ENCODE measurements at places on chromosomes 1 and 21.

DNA sequence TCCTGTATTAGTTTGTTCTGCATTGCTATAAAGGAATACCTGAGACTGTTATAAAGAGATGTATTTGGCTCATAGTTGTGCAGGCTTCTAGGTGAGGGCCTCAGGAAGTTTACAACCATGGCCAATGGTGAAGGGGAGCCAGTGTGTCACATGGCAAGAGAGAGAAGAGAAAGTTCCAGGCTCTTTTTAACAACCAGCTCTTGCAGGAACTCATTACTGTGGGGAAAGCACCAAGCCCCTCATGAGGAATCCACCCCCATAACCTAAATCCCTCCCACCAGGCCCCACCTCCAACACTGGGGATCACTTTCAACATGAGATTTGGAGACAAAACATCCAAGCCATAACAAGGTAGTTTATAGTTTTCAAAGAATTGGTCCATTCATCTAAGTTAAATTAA lies 5.0 kb upstream of the MEAF6 start:
- DNase-seq, result no peak

DNA sequence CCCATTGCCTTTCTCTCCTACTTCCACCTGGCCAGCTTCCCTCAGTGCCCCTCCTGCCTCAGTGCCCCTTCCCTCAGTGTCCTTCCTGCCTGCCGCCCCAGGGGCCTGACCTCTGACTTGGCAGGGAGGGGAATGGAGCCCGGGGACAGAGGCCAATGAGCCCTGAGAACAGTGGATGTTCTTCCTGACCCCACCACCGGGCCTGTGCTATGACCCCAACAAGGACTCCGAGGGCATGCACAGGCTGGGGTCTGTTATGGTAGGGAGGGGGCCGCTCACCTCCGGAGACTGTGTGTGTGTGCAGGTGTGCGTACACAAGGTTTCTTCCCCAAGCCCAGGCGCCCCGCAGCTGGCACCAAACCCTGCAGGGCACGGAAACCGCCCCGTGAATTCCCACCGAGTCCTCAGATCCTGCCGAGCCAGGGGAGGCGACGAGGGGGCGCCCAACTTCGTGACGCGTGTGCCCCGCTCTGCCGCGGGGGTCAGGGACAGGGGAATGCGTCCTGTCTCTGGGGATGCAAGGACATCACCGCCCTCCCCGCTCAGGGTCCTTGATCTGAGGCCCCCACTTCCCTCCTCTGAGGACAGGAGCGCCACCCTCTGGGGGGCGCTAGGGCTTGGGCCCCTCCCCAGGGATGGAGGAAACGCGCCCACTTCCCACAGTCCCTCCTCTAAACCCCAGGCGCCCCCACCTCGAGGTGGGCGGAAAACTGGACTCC lies 766 bp downstream of the RAP1GAP start:
- DNase-seq, result no peak

GRCh38 chr21:43270800-43271301 lies 102.0 kb downstream of the CRYAA start:
- no peak for DNase-seq

- no peak for DNase-seq
Observed at GRCh38 chr1:71422221-71422620, 341.4 kb upstream of the ZRANB2 start.

DNA sequence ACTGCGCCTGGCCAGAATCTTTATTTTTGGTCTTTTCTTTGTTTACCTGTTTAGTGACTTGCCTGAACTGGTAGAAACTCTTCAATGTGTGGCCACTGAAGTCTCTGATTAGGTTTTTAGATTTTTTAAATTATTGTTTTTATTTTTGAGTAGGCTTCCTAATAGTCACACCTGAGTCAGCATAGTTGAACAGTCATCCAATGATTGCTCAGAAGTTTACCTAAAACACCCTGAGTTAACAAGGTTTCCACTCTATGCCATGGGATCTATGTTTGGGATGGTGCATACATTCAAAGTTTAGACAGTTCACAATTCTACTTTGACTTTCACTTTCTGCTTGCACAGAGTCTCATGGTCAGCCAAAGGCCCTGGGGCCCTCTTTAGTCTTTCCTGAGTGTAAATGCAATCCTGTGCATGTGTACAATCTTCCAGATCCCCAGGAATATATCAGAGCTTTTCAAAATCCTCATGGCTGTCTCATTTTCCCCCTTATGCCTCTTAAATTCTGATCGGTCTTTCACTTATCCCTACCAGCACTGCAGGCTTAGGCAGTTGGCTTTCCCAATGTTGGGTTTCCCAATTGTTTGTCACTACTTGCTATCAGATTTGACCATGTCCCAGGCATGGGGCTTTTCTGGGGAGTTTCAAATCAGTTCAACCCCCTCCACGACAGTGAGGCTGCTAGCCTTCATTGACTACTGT lies 114.4 kb upstream of the RAB3GAP2 start:
- no peak for DNase-seq

- DNase-seq, result no peak
Observed at GRCh38 chr1:169765580-169766331, 29.0 kb downstream of the METTL18 start.
